ENCODE measurements at places on chromosomes 4 and X.

GRCh38 chr4:139892973-139893736 is 227.5 kb downstream of the MGST2 start:
- no peak for DNase-seq

DNA sequence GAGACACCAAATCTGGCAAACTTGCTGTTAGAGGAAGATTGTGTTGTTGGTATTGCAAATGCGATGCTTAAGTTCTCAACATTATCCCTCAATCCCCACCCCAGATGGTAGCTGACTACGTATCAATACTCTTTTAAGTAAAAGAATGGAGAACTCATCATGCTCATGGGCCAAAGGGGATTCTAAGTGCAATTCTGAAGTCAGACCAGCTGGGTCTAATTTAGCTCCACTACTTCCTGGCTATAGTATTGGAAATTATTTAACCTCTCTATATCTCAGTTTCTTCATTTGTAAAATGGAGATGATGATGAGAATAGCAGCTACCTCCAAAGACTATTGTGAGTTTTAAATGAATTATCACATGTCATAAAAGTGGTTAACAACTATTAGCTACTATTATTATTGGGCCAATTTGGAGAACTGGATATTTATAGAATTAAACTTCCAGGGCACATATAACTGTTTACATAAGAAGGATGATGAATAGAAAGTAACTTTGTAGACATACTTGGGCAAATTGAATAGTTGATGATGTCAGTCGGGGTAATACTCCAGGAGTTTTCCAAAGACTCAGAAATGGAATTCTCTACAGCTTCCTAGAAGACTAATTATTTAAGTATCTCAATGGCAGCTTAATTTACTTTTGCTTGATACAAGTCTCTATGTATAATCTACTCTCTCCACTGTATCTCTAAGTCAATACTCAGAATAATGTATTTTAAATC is 5.0 kb upstream of the SLAIN2 start:
- no peak for DNase-seq

DNA sequence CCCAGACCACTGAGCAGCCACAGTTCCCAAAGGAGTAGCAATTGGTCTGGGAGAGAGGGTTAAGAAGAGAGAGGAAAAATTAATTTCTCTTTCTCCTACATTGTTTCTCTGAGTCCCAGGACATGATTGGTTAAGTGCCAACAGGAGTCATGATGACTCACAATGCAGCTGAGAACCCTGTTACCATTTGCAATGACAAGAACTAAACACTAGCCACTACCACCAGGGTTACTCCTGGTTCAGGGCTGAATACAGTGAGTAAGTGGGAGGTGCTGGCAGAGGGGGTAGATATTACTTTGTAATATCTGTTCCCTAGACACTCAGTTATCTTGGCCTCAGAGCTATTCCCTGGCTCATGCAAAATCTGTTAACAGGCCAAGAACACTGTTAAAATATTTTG is 18.0 kb downstream of the ETDC start:
- DNase-seq: no peak

DNA sequence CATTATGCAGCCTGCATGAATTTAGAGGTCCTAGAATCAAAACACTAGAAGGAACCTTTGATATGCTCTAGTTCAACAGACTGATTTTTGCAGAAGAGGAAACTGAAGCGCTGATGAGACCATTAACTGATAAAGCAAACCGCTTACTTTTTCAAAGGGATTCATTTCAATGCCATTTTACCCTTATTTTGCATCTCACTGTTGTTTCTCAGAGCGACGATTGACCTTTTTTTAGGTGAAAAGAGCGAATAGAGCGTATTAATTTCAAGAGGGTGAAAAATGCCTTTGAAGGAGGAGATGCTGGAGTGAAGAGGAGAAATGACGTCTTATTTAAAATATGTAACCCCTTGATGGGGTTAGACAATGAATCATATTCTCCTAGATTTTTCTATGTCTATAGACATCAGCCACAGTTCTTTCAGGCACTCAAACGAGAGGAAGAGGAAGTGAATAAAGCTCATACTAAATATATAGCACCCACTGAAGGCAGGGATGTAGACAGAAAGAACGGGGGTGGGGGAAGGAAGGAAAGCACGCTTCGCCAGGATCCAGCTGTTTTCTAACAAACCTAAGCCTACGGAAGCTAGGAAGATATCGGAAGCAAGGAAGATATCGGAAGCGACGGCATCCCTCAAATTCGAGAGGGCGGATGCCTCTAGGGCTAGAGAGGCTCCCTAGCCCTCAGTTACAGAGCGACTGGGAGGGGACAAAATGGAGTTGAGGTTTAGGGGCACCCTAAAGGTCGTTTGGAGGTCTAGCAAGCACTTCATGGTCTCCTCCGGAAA is 848 bp downstream of the ACSL4 start:
- DNase-seq: no peak

DNA sequence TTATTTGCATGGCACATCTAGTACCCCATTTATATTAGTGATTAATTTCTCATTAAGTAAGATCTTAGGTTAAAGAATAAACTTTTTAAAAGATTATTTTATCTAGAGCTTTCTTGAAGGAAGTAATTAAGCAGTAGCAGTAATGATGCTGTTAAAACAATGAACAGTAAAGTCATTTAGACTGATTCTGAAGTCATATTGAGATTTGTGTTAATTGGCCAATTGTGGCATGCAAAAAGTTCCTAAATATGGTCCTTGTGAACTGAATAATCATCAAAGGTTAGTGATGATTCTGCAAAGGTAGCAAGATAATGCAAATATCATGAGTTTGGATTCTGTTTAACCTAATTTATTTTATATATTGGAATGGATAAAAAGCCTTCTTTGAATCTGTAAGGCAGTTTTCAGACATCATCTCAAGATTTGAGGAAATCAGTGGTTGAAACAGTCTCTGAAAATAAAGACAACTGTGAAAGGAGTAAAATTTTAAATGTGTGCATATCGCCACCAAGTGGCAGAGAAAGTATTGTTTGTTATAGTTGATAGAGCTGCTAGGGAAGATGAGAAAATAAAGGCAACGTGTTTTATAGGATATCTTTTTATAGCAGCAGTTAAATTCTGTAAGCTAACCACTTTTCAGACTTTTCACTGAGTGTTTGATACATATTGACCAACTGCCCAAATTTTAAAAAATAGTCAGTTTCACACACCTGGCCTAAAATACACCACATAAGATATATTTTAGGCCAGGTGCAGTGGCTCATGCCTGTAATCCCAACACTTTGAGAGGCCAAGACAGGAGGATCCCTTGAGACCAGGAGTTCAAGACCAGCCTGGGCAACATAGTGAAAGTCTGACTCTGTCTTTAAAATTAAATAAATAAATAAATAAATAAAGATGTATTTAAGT is 79.6 kb downstream of the CCKAR start:
- peak; percentile 18 for DNase-seq

DNA sequence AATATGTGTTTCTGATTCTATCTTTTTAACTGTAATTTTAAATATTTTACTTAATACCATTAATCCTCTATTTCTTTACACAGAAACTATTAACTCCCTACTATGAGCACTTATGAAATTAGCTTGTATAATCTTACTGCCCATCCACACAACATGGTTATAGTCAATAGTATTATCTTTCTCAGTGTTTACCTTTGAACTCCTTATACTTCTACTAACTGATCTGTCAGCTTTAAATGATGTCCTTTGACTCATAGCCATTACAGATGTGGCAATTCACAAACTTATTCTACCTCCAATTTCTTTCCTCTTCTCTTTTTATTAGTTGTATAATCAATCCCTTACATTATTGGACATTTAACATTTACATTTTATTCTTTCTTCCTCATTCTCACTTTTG is 5.5 kb downstream of the SEC31A start:
- DNase-seq: no peak

- DNase-seq: no peak
Measured at GRCh38 chr4:109999585-109999912, 86.9 kb downstream of the EGF start.

- DNase-seq: no peak
Measured at GRCh38 chr4:152081024-152081423, 320.2 kb upstream of the GATB start.

DNA sequence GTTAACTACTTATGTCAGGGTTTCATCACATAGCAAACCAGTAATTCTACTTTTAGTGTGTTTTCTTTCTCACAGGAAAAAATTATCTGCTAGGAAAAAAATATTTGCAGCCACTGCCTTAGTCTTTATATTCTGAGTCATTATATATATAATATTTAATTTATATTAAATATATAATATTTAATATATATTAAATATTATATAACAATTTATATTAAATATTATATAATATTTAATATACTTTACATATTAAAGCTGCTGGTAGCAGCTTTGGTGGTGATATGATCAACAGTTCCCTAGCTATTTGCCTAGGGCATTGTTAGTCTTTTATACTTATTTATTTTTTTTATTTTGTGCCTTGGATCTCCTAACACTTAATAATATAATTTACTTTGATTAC is 381.6 kb downstream of the STIM2 start:
- DNase-seq: no peak

- no peak for DNase-seq
Measured at GRCh38 chr4:61462451-61463326, 262.6 kb downstream of the ADGRL3 start.

- DNase-seq: no peak
Measured at GRCh38 chr4:158949099-158949498, 153.8 kb upstream of the RAPGEF2 start.

- no peak for DNase-seq
Measured at GRCh38 chr4:159227378-159227777, 124.5 kb downstream of the RAPGEF2 start.
